CD4-positive, alpha-beta T cell treated with Interleukin-15 for 4 hours (primary cell): ENCODE measurements at places on chromosomes 12 and 14.

DNA sequence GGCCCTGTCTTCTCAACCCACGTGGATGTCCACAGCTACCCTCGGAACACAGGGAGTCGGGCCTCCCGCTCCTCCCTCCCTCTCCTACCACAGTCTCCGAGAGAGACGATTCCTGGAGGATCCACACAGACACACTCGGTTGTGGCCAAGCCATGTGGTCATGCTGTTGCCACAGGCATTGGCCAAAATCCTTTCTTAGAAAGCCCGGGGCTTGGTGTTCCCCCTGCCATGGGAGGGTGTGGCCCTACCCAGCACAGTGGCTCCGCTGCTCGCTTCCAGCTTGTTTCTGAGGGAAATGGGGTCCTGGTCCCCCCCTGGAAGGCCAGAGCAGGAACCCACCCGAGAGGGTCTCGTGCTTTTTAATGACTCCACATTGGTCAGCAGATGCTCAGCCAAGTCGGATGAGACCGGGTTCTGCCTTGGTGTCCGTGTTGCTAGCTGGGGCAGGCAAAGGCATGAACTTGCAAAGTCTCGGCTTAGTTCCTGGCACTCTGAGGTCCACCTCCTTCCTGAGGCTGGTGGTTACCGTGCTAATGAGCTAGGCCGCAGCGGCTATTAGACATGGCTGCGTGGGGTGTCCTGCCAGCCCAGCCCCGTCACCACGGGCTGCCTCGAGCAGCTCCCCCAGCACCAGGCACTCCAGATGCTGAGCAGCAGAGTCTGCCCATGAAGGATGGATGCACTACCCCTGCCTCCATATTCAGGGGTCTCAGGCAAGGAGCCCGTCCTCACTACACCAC lies 46.8 kb upstream of the MEG3 start:
- DNase-seq = no peak

DNA sequence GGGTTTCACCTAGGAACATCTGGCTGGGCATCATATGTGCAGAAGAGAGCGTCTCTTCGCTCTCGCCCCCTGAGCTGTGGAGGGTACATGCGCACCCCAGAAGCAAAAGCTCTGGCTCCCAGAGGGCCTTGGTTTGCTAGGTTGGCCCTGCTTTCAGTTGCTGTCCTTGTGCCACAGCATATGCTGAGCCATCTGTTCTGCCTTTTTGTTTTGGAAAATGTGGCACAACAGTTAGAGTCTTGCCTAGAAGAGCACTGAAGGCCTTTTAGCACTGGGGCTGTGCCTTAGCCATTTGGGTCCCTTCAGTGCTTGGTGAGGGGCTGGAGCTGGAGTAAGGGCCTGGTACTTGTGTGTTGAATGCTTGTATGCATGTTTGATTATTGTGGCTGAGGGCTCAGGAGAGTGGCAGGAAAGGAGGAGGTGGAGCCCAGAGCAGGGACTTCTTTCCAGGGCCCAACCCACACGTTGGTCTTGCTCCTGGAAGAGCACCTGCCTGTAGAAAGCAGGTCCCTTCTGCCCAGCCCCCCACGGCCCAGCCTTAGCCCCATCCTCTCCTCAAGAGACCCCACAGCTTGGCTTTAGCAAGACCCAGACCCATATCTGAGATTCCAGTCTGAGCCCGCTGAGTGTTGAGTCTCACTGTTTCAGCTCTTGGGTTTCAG lies 113.7 kb downstream of the SLC25A47 start:
- DNase-seq = no peak

DNA sequence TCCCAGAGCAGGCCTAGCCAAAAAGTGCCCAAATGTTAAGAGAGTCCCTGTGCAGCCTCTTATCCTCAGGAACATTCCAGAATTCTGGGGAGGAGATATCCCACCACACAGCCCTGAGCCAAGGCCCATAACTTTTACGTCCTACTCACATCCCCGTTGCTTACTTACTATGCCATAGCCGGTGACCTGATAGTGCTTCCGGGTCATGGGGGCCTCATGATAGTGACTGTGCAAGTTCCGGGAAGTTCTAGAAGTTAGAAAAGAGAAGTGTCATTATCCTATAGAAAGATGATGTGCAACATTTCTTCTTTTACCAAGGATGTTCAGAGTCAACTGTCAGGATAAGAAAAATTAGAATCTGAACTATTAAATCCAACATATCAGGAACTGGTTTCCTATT lies 15.6 kb upstream of the NGB start:
- no peak for DNase-seq

DNA sequence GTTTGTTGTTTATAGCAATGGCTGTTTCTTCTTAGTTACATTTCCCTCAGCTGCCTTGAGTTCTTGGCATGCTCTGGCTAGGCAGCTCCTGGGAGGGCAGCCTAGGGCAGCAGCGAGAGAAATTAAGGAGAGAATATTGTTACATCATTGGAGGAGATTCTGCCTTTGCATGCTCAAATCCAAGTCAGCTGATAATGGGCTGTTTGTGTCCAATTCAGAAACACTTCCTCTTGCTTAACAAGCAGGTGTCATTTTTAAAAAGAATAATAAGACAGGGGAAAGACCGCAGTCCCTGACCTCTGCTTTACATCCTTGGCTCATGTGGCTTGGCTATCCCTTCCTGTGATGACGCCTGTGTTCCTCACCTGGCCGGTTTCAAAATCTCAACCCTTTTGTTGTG lies 76.9 kb downstream of the ESR2 start:
- no peak for DNase-seq

GRCh38 chr14:30610787-30611343 lies 11.3 kb upstream of the SCFD1 start:
- peak; percentile 19 for DNase-seq

DNA sequence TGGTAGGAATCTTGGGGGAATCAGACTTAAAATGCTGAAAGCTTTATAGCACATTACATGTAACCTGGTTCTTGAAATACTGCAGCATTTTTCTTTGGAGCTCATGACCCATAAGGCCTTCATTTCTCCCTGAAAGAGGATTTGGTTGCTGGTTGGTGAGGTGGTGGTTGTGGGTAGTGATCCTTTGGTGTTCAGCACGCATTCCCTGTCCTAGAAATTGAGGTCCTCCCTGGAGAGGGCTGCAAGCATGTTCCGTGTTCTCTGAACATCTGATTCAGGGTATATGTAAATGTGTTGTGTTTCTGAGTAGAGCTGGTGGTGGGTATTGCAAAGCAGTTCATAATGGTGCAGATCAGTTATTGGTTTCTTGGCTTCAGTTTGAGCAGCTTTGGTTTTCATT lies 2.0 kb downstream of the SCN8A start:
- DNase-seq = no peak

DNA sequence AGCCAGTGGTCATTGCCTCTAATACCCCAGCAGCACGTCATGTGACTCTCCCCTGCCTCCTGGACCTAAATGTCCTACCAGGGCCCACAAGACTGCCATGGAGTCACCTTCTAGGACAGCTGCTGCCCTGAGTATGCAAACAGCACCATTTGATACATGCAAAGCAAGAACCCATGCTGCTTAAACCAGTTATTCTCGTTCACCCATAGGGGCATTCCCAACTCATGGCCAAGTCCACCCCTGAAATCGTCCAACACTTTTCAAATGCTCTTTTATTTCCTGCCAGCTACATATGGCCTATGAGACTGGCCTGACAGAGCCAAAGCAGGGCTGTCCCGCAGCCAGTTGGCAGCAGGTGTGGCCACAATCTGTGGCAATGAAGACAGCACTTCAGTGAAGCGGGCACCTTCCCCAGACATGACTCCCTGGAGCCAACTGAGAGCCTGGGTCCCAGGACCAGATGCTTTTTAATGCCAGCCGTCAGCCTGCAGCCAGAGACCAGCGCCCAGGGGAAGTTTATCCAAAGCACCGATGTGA lies 99.9 kb downstream of the BCAT1 start:
- DNase-seq = no peak

GRCh38 chr12:94267537-94267872 lies 119.1 kb downstream of the PLXNC1 start:
- DNase-seq = no peak

GRCh38 chr12:9387450-9387849 lies 179.3 kb upstream of the PZP start:
- no peak for DNase-seq

GRCh38 chr14:34129927-34130552 lies 179.2 kb upstream of the EGLN3 start:
- no peak for DNase-seq

- DNase-seq = no peak
These were observed 84.1 kb downstream of the PPP1R12A start for GRCh38 chr12:79850610-79851299.
